Uterus (tissue), 4 donors: ENCODE measurements at places on chromosomes 2 and 18. TPM values are rescaled to one million over a fixed set of nuclear protein-coding genes. Genes with fewer than 3 reads are reported as not detected.

GRCh38 chr2:62396880-62397279 is 109.1 kb downstream of the TMEM17 start:
- H3K36me3 ChIP-seq: no peaks in the 10 kb centered on the region
- no peak overlapping the region for H3K4me3 ChIP-seq
- no peak for DNase-seq
- no peaks in the 10 kb centered on the region for H3K4me1 ChIP-seq
- H3K27me3 ChIP-seq: no peaks in the 10 kb centered on the region
- H3K27ac ChIP-seq: no peak overlapping the region

DNA sequence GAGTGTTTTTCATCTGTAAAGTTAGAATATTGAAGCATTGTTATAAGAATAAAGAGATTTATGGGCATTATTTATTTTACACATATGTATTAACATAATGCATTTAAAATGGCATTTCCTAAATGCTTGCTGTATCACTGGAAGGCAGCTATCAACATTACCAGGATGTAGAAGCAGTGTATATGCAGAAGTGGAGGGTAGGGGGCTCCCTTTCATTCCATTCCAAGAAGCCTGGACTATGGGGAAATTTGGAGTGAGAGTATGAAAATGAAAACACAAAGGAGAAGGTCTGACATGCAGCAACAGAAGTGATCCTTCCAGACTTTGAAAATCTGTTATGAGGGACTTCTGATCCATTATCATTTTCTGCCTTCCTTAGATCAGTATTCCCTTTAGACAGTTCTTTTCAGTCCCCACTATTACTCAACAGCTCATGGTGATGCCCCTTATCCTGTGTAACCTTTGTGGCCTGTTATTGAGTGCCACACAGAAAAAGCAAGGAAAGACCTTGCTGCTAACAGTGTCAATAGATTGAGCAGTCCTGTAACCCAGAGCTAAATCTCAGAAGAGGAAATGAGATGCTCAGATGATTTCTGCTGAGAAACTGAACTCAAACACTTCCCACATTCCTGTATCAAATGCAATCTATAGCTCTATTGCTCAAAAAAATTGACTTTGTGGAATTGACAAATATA is 216.6 kb downstream of the HNMT start:
- no peak for DNase-seq
- no peak overlapping the region for H3K4me3 ChIP-seq
- no peaks in the 10 kb centered on the region for H3K27me3 ChIP-seq
- no peak overlapping the region for H3K27ac ChIP-seq

GRCh38 chr18:58097907-58098166 is 53.8 kb downstream of the NEDD4L start:
- DNase-seq: no peak
- H3K36me3 ChIP-seq: no peaks in the 10 kb centered on the region
- H3K4me1 ChIP-seq: no peaks in the 10 kb centered on the region
- no peaks in the 10 kb centered on the region for H3K27me3 ChIP-seq
- H3K4me3 ChIP-seq: no peak overlapping the region

DNA sequence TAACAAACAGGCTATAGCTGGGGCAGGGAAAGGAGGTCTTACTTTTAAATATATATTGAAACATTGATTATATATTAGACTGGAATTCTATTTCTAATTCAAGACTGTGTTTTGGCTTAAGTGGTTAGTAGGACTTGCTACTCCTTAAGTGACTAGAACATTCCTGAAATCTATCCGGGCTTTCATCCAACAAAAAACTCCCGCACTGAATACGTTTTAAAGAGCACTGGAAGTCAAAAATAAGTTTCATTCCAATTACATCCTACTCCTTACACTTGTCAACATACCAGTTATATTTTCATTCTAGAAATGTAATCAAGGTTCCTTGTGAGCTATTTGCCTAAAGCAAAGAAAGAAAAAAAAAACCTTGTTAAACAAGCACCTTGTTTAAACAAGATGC is 204.6 kb downstream of the SP3 start:
- peak overlapping the region; percentile 44 for H3K27ac ChIP-seq
- no peaks in the 10 kb centered on the region for H3K4me1 ChIP-seq

- no peak overlapping the region for H3K27ac ChIP-seq
- H3K4me1 ChIP-seq: no peaks in the 10 kb centered on the region
- no peak overlapping the region for H3K4me3 ChIP-seq
- no peaks in the 10 kb centered on the region for H3K27me3 ChIP-seq
- no peaks in the 10 kb centered on the region for H3K36me3 ChIP-seq
These were observed 228.6 kb downstream of the SATB2 start for GRCh38 chr2:199228887-199229819.

ASB18 gene
- not detected for total RNA-seq

G6PC2 gene
- 0.95 TPM for total RNA-seq

IL1A gene
- total RNA-seq: not detected
